ENCODE measurements at places on chromosomes 2 and 18.

- DNase-seq = no peak
Observed at GRCh38 chr2:168371273-168372019, 84.6 kb upstream of the CERS6 start.

DNA sequence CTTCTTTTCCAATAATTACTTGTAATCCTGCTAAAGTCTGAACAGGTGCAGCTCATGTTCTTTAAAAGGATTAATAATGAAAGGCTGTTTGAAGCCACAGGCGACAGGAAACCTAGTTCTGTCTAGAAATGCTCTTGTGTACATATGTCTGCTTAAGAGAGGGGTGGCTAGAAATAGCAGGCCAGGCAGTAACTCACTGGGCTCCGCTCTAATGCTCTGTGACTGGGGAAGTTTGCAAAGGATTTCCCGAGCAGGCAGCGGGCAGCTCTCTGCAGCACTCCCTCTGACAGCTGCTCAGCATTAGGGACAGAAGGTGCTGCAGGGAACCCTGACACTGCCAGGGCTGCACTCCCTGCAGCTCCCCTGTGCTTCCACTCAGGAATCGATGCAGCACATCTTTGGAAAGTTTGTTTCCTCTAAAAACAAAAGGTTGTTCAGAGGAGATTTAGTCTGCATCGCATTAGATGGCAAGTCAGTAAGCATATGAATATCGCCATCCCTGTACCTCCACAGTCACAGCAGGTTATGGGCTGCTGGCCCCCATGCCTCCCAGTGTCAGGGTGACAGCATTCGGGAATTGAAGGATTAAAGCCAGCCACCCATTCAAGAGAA is 33.1 kb upstream of the TTC39C start:
- no peak for DNase-seq

GRCh38 chr2:238238766-238239542 is 884 bp downstream of the HES6 start:
- peak; percentile 30 for DNase-seq

DNA sequence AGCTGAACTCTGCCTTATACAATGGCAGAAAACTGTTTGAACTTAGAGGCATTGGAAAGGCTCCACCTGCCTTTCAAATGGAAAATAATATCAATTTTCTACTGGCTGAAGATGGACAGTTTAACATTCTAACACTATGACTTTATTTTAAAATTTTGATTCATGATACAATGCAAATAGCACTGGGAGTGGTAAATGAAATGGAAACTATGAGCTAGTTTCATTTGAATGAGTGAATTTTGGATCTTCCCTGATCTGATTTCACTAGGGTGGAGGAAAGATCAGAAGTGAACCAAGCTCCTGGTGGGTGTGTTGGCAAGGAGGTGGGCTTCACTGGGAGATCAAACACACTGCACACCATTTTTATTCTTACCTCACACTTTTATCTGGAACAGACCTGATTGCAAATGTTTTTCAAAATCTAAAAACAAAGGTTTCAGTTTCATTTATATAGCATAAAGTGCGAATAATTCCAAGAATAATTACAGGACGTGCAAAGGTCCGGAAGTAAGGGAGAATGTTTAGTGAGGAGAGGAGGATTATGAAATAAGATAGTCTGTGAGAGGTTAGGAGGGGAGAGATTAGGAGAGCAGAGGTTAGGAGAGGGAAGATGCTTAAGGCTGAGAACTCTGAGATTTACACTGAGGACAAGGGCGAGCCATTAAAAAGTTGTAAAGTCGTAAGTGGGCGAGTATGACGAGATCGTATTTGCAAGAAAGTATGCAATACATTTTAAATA is 18.6 kb upstream of the MBP start:
- DNase-seq = no peak
